ENCODE measurements at places on chromosomes 3 and 15. TPM values are rescaled to one million over a fixed set of nuclear protein-coding genes. Genes with fewer than 3 reads are reported as not detected.
A peak's percentile ranks its signal among the peaks of the same experiment; 100 is the strongest.

GRCh38 chr15:77454265-77454664 is 33.6 kb downstream of the HMG20A start:
- peak overlapping the region; percentile 23 for H3K27ac ChIP-seq
- H3K36me3 ChIP-seq, result no peaks in the 10 kb centered on the region
- H3K27me3 ChIP-seq, result no peaks in the 10 kb centered on the region
- no peaks in the 10 kb centered on the region for H3K4me1 ChIP-seq
- no peak for DNase-seq

Gene TMF1
- total RNA-seq, result 33.4 TPM

- no peak overlapping the region for H3K4me3 ChIP-seq
- no peaks in the 10 kb centered on the region for H3K36me3 ChIP-seq
- no peaks in the 10 kb centered on the region for H3K4me1 ChIP-seq
Measured at GRCh38 chr3:69563981-69564380, 175.3 kb upstream of the MITF start.

GRCh38 chr3:106345353-106346027 is 476.7 kb upstream of the CBLB start:
- no peak overlapping the region for H3K27ac ChIP-seq
- DNase-seq, result no peak
- no peaks in the 10 kb centered on the region for H3K4me1 ChIP-seq
- no peaks in the 10 kb centered on the region for H3K36me3 ChIP-seq
- no peak overlapping the region for H3K4me3 ChIP-seq

Gene BFSP2
- not detected for total RNA-seq

Gene CISH
- total RNA-seq, result 17.4 TPM

DNA sequence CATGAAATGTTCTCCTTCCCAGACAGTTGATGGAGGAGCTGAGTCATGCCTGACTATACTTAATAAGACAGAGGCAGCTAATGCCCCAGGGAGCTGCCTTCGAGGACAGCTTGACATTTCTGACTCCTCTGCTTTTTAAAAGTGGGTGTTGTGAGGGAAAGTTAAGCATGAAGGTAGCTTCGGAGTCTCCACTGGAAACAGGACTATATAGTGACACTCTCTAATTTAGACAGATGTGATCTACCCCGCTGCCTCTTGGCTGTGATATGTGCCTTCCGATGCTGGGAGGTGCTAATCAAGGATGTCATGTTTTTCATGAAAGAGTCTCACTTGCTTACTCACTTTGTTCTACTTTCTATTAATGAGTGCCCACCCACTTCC is 72.7 kb downstream of the IL1RAP start:
- H3K27me3 ChIP-seq, result no peaks in the 10 kb centered on the region
- H3K4me3 ChIP-seq, result no peak overlapping the region
- DNase-seq, result no peak
- H3K27ac ChIP-seq, result no peak overlapping the region
- H3K4me1 ChIP-seq, result no peaks in the 10 kb centered on the region

Gene CDHR4
- total RNA-seq, result not detected

Gene GATM
- total RNA-seq, result 8.8 TPM

Gene TMEM212
- not detected for total RNA-seq

DNA sequence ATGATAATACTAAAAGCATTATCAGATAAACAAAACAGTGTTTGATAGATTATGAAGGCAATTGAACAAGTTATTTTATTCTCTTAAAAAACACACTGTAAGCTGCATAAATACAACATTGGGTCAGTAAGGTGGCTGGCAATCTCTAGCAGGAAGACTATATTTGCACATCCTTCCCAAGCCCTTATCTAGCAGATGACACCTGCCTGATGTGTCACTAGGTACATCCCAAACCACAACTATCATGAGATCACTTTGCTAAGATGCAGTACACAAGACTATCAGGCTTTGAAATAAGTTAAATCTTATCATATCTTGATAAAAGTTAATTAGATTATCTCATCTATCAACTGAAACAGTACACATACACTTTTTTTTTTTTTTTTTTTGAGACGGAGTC is 417.4 kb downstream of the MECOM start:
- no peaks in the 10 kb centered on the region for H3K36me3 ChIP-seq
- no peaks in the 10 kb centered on the region for H3K4me1 ChIP-seq
- DNase-seq, result no peak

DNA sequence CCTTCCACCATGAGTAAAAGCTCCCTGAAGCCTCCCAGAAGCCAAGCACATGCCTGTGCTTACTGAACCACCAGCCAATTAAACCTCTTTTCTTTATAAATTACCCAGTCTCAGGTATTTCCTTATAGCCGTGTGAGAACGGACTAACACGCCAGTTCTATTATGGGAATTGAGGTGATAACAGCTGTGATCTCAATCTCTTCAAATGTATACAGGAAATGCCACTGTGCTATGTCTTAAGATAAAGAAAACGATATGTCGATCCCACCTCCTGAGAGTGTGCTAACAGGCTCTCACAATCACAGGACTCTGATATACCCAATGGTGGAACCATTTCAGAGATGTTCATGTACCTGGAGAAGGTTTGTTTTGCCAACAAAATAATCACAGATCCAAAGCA is 26.2 kb downstream of the CHSY1 start:
- no peak overlapping the region for H3K4me3 ChIP-seq
- H3K27me3 ChIP-seq, result no peaks in the 10 kb centered on the region
- H3K27ac ChIP-seq, result no peak overlapping the region
- no peak for DNase-seq

- H3K4me3 ChIP-seq, result no peak overlapping the region
- H3K36me3 ChIP-seq, result no peaks in the 10 kb centered on the region
- DNase-seq, result no peak
- no peaks in the 10 kb centered on the region for H3K27me3 ChIP-seq
- H3K27ac ChIP-seq, result no peak overlapping the region
- H3K4me1 ChIP-seq, result no peaks in the 10 kb centered on the region
Measured at GRCh38 chr3:71701251-71701762, 23.9 kb downstream of the EIF4E3 start.

Gene SEMA6D
- 22.8 TPM for total RNA-seq

GRCh38 chr3:32951410-32951811 is at the start of gene CCR4:
CCR4 (plus strand) TSS chr3:32951644; CDS start chr3:32953423, 1,779 bp downstream.
- DNase-seq, result no peak
- H3K27ac ChIP-seq, result no peak within 1 kb of the TSS
- H3K4me3 ChIP-seq, result no peak within 1 kb of the TSS
- no peaks in the 10 kb centered on the region for H3K4me1 ChIP-seq
- no peaks in the 10 kb centered on the region for H3K36me3 ChIP-seq

Gene CCDC54
- not detected for total RNA-seq

- H3K4me3 ChIP-seq, result no peak overlapping the region
- no peak overlapping the region for H3K27ac ChIP-seq
- H3K4me1 ChIP-seq, result no peaks in the 10 kb centered on the region
- no peaks in the 10 kb centered on the region for H3K36me3 ChIP-seq
- DNase-seq, result no peak
Measured at GRCh38 chr3:171676601-171677175, 133.6 kb downstream of the PLD1 start.

GRCh38 chr15:69729167-69729748 is 276.6 kb downstream of the RPLP1 start:
- no peak overlapping the region for H3K27ac ChIP-seq
- H3K4me1 ChIP-seq, result no peaks in the 10 kb centered on the region
- no peaks in the 10 kb centered on the region for H3K36me3 ChIP-seq
- H3K27me3 ChIP-seq, result no peaks in the 10 kb centered on the region
- DNase-seq, result no peak

DNA sequence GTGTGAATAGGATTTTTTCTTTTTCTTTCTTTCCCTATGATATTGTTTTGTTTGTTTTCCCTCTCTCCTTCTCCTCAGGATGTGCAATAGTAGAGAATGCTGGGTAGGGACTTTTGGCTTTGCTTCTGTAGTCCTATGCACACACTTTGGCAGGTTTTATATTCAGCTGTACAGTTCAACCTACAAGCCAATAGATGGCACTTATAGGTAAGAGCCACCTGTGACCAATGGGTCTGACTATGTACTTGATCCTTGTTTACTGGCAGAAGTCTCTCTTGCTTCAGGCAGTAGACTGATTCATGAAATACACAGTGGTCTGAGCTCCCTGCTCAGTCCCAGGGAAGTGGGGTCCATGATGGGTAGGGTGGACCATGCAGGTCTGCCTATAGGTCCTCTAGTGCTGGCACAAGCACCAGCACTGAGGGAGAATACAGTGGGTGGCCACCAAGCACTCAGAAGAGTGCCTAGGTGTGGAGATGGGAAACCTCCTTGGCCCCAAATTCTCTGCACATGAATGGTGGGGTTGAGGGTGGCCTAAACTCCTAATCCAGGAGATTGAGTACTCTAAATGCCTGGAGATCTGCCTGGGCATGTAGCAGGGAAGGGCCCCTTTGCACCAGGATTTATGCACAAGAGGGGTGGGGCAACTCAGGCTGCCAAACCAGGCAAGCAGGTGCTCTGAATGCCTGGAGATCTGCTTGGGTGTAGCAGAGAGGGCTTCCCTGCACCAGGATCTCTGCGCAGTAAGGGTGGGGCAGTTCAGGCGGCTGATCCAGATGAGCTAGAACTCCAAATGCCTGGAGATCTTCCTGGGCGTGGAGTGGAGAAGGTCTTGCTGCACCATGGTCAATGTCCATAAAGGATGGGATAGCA is 176.1 kb downstream of the DOCK3 start:
- H3K27ac ChIP-seq, result no peak overlapping the region
- no peaks in the 10 kb centered on the region for H3K4me1 ChIP-seq
- no peak for DNase-seq
- no peaks in the 10 kb centered on the region for H3K36me3 ChIP-seq
- H3K4me3 ChIP-seq, result no peak overlapping the region

DNA sequence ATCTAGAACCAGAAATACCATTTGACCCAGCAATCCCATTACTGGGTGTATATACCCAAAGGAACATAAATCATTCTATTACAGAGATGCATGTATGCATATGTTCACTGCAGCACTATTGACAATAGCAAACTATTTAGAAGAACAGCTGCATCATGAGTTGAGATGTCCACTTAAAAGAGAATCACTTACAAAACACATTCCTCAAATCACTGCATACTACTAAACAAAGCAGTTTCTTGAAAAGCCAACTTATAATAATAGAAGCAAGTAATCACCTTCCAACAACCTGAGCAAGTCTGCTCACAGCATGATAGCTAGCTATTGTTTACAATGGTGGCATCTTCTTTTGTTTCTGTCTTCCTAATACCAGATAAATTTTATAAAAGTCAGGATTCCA is 454.7 kb upstream of the ADAMTS9 start:
- no peak overlapping the region for H3K27ac ChIP-seq
- no peaks in the 10 kb centered on the region for H3K36me3 ChIP-seq

GRCh38 chr15:86892774-86893449 is 813.2 kb downstream of the AGBL1 start:
- peaks cover 3% of the 10 kb centered on the region for H3K27me3 ChIP-seq
- no peak overlapping the region for H3K4me3 ChIP-seq
- H3K27ac ChIP-seq, result no peak overlapping the region

Gene PARP3
- total RNA-seq, result 31.8 TPM

DNA sequence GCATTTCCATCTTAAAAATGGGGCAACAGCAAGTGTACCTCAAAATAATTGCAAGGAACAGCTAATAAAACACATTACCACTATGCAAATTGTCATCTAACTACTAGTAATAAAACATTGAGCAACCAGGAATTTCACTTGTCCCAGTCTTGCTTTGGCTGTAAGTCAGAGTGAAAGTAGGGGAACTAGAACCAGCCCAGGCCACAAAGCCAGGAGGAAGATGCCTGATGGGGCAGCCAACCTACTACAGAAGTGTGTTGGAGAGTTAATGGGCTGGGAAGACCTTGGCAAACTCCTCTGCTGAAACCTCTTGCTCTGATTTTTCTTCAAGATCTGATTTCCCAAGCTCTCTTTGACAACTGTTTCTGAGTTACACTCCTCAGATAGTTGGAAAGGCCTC is 40.2 kb upstream of the LPP start:
- no peaks in the 10 kb centered on the region for H3K4me1 ChIP-seq
- no peaks in the 10 kb centered on the region for H3K36me3 ChIP-seq
- DNase-seq, result no peak
- no peak overlapping the region for H3K27ac ChIP-seq
- no peaks in the 10 kb centered on the region for H3K27me3 ChIP-seq

DNA sequence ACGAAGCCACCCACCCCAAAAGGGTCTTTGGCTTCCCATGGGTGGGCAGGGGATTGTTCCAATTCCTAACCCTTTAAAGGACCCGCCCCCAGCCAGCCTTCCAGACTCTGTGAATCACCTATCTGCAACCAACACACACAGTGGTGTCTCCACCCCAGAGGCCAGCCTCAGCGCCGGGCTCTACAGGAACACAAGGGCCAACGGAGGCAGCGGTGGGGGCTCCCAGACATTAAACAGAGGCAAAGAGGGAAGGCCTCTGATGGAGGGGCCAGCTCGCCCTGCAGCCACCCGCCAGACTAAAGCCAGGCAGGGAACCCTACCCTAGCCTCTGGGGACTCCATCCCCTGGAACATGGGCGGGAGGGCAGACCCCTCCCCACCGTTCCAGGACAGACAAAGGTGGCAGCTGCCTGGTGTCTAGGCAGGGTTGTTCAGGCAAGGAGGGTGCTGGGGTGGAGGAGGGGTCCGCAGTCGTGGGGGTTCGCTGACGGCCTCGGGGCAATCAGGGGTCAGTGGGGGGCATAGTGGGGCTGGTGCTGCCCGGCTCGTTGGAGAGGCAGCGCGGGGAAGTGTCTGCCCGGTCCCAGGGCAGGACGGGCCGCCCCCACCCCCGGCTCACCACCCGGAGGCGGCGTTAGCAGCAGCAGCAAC is 448 bp downstream of the SHISA5 start:
- H3K27me3 ChIP-seq, result no peaks in the 10 kb centered on the region
- no peak for DNase-seq
- no peaks in the 10 kb centered on the region for H3K36me3 ChIP-seq
- H3K27ac ChIP-seq, result peak overlapping the region; percentile 97

DNA sequence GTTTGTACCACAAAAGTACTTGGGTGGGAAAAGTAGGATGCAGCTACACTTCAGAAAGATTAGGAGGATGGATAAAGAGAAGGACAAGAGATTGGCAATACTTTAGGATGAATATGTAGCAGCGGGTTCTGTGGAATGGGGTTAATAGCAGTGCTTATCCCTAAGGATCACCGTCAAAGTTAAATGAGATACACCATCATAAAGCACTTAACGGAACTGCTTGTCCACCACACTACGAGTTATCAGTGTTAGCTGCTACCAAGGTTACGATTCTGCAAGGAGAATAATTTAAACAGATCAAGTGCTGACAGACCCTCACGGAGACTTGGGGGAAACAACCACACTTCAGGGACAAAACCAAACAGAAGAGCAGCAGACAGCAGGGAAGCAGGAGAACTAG is 963 bp downstream of the SHQ1 start:
- H3K4me3 ChIP-seq, result peak overlapping the region; percentile 77
- peaks cover 4% of the 10 kb centered on the region for H3K4me1 ChIP-seq
- H3K27ac ChIP-seq, result peak overlapping the region; percentile 70
- no peaks in the 10 kb centered on the region for H3K36me3 ChIP-seq
- no peak for DNase-seq

DNA sequence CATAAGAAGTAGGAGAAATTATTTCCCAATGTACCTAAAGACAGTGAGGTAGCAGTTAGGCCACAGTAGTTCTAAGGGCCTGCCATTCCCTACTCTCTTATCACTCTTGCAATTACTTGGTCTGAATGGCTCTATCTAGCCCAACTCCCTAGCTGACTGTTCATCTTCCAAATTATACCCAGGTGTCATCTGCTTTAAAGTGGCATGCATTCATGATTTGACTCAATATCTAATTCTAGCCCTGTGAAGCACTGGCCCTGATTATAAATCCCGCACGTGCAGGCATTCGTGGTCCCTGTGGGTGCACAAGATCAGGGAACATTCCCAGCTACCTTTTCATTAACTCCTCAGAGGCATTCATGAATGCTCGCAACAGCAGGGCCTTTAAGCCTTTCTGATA is 43.1 kb upstream of the ZNF774 start:
- H3K36me3 ChIP-seq, result no peaks in the 10 kb centered on the region
- no peaks in the 10 kb centered on the region for H3K27me3 ChIP-seq
- DNase-seq, result no peak

Gene IL17RB
- 0.64 TPM for total RNA-seq

Data from breast epithelium (tissue), 4 donors.